ENCODE measurements at places on chromosomes 13 and 19. TPM values are rescaled to one million over a fixed set of nuclear protein-coding genes. Genes with fewer than 3 reads are reported as not detected.

The GAPDHS gene
- not detected for total RNA-seq

The IGSF23 gene
- 0.08 TPM for total RNA-seq

The GADD45B gene
- total RNA-seq = 22.2 TPM

The SLC7A9 gene
- 0.08 TPM for total RNA-seq

The RFPL4AL1 gene
- not detected for total RNA-seq

Measured in smooth muscle cell of the coronary artery (primary cell).